ENCODE measurements at places on chromosomes 5 and 9.

DNA sequence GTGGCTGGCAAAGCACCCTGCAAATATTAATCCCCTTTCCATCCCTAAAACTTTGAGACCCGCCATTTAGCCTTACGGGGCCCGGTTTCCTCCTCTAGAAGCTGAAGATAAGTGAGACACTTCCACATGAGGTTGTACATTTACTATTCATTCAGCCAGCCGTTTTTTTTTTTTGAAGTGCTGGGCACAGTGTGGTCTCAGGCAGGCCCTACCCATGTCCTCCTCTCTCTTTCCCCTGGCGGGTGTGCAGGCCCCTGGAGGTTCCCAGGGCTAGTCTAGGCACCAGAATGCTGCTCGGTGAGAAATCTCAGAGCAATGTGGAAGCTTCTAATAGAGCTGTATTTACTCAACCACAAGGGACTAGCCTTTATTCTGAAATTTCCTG is 107.4 kb upstream of the LARP1 start:
- no peak for DNase-seq

DNA sequence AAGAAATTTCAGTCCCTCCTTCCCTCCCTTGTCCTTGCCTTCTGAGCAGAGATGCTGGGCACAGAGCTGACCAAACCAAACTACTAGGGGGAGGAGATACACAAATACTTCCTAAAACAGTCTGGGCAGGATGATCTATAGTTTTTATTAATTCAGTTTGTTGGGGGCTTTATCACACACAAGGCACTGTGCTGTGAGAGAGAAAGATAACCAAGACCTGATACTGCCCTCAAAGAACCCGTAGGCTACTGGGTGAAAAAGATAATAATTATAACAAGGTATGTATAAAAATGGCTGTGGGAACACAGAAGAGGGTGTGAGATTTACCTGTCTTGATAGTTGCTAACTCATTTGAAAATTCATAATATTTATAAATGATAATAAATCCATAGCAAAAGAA is 354.7 kb downstream of the NDUFS4 start:
- peak; percentile 64 for DNase-seq

DNA sequence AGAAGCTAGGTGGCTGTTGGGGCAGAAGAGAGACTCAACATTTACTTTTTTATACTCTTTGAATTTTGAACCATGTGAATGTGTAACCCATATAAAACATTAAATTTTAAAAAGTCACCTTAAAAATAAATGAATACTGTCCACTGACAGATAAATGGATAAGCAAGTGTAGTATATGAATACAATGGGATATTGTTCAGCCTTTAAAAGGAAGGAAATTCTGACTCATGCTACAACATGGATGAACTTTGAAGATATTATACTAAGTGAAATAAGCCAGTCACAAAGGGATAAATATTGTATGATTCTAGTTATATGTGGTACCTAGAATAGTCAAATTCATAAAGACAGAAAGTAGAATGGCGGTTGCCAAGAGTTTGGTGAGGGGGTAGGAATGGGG is 113.9 kb downstream of the TMEM174 start:
- DNase-seq = no peak

- DNase-seq = no peak
Measured at GRCh38 chr9:118366228-118366627, 662.0 kb downstream of the TLR4 start.

GRCh38 chr5:35247648-35248034 is 17.4 kb upstream of the PRLR start:
- DNase-seq = no peak

- no peak for DNase-seq
Measured at GRCh38 chr9:9079473-9079872, 1279.9 kb upstream of the DMAC1 start.

GRCh38 chr5:8561854-8562253 is 692.9 kb downstream of the MTRR start:
- DNase-seq = no peak

GRCh38 chr5:93299681-93300308 is 281.2 kb downstream of the NR2F1-AS1 start:
- DNase-seq = no peak

- DNase-seq = no peak
Measured at GRCh38 chr5:43336159-43336558, 22.9 kb upstream of the HMGCS1 start.

DNA sequence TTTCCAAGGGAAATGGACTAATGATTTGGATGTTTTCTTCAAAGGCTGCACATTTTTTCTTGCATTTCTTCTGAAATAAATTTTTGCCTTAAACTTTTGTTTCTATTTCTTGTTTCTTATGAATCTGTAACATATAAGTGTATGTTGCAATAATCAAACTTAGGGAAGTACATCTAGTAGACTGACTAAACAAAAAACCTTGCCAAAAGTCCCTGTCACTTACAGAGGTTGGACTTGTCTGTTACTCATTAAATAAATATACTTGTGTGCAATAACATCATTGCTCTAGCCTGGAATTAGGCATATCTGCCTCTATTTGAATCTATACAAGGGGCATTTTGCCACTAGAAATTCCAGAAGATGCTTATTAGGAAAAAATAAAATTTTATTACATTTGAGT is 56.6 kb downstream of the C6 start:
- DNase-seq = no peak

- DNase-seq = no peak
Measured at GRCh38 chr9:101467690-101468089, 32.1 kb upstream of the ALDOB start.

DNA sequence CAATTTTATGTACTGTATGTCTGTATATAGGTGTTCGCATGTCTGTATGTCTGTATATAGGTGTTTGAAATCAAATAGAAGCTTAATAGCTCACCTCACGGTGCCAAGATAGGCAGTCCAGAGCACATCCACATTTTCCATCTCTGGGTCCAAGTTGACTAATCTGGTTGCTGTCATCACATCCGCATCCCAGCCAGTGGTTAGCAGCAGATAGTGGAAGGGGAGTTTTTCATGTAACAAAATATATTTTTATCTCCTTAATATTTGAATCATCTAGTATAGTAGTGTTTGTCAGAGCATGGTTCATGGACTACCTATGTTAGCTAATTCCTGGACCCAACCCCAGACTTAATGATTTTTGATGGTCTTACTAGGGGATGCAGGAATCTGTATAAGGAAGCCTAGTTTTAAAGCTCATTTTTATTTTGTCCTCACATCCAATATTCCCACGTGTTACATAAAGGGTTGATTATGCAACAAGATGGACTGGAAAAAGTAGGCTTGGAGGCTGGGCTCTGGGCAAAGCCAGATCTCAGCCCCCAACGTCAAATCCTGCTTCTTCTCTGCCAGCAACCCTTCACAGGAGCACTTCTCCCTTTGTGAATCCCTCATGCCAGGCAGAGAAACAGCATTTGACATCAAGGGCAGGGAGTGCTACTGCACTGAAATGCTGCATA is 219.7 kb downstream of the ZSWIM6 start:
- no peak for DNase-seq

GRCh38 chr9:136858452-136858843 is 6.3 kb downstream of the MAMDC4 start:
- no peak for DNase-seq

DNA sequence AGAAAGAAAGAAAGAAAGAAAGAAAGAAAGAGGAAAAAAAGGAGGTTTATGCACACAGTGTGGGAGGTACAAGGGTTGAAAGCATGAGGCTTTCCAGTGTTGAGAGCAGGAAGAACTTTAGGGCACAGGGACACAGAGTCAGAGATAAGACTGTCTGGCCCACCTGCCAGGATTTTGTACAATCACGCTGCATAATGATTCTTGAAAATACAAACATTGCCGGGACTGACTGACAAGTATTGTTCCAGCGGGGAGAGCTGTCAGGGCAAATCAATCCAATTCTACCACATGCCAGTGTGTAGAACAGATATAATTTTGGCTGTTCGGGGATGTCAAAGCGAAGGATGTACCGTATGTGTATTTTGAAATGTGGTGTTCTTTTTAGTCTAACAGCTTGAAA is 254.7 kb downstream of the NTRK2 start:
- DNase-seq = no peak

- DNase-seq = no peak
Measured at GRCh38 chr9:17994695-17995425, 416.0 kb downstream of the SH3GL2 start.

DNA sequence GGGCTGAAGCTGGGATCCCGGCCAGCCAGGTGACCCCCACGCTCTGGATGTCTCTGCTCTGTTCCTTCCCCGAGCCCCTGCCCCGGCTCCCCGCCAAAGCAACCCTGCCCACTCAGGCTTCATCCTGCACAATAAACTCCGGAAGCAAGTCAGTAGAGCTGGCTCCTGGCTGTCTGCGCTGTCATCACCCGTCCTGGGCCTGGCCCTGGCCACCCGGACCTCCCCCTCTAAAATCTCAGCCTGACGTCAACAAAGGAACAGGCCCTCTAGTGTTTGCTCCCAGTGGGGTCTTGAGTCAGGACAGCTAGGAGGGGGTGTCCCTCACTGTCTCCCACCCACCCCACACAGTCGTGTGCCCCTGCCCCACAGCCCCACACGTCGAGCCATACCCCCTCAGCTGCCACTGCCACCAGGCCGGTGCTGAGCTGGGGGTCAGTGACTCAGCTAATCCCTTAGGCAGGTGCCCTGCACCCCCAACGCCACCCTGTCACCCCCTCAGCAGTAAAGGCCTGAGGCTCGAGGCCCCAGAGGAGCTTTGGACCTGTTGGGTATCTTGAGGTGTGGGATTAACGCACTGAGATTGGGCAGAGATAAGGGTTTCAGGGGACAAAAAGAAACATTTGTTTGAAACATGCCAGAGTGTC is 1.1 kb upstream of the LCNL1 start:
- no peak for DNase-seq

DNA sequence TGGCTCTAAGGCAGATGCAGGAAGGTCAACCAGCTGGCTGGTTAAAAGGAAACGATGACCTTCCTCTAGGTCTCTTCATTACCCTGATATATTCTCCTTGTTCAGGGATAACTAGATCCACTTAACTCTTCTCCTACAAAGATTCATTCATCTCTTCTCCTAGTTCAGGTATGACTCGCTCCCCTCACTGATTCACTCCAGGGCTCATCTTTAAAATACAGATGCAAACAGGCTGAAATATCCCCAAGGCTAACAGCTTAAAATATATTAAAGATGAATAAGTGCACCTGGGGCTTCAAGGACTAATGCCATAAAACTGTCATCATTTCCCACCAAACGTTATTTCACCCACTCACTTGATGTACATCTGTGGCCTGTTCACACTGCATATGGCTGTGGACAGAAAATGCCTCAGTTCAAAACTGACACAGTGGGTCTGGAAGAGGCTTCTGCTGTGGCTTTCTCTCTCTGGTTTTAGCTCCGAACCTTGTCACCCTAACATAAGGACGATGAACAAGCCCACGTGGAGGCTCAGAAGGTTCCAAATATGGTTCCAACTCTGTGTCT is 366.9 kb downstream of the DEPDC1B start:
- DNase-seq = no peak

GRCh38 chr5:131973089-131973712 is 27.7 kb upstream of the MEIKIN start:
- no peak for DNase-seq

DNA sequence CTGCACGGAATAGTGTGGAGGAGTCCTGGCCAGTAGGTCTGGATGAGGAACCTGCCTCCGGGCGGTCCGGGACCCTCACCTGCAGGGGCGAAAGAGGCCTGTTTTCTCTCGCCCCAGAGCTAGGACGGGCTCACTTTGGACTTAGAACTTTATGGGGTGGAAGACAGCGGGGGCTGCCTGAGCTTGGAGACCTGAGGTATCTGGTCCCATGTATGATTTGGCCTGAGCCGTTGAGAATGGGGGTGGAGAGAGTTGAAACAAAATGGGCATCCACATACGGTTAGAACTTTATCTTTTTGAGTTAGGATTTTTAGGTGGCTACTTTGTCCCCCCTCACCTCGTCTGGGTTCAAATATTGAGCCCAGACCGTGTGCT is 681 bp upstream of the ETF1 start:
- DNase-seq = no peak
